ENCODE measurements at places on chromosomes 6 and 20.
A peak's percentile ranks its signal among the peaks of the same experiment; 100 is the strongest.

DNA sequence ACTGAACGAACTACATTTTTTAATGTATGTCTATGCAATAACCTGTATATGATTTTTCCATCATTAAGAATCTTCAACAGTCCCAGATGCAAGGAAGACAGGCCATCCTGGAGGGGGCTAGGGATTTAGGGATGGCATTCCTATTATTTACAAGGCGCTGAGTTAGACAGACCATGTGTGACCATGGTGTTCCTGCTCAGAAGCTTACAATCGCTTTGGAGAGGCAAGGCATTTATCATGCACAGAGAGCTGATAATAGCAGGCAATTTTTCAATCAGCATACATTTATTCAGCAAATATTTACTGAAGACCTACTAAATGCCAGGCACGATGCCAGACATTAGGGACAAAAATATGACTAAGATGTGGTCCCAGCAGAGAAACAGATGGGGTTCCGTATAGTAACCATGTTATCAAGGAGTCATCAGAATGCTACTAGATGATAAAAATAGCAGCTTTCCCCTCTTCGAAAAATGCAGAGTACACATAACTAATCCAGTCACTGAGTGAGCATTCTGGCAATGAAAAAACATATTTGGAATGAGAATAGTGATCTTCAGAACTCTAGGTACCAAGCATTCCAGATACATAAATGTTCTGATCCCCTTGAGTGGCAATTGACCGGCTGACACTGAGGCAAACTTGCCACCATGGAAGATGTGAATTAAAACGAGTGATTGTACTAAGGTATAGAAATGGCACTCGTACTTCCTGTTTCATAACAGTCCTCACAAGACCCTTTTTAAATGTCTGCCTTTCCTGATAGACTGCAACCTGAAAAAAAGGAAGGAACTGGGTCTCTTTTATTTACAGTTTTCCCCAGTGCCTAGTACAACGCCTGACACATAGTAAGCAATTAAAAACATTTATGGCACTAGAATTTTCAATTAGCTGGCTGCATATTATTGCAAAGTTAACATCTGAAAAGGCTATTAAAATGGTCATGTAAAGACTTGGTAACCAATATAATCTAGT is 135.7 kb downstream of the ATXN1 start:
- DNase-seq, result no peak

- DNase-seq, result no peak
Measured at GRCh38 chr6:159203304-159204005, 34.3 kb downstream of the FNDC1 start.

DNA sequence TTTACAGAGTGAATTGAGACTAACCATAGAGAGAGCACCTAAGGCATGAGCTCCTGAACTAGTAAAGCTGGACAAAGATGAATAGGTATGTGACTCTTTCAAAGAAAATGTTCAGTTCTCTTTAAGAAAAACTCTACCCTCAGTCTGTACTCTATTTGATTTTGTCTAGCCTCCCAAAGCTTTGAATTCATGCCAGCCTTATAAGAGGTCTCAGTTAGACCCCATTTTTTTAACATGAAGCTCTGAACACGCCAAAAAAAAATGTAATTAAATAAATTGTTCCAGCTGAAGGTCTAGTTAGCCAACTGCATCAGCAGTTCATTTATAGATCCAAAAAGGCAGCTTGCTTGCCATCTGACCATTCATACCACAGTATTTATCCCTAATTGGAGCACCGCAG is 71.6 kb downstream of the COL9A1 start:
- no peak for DNase-seq

DNA sequence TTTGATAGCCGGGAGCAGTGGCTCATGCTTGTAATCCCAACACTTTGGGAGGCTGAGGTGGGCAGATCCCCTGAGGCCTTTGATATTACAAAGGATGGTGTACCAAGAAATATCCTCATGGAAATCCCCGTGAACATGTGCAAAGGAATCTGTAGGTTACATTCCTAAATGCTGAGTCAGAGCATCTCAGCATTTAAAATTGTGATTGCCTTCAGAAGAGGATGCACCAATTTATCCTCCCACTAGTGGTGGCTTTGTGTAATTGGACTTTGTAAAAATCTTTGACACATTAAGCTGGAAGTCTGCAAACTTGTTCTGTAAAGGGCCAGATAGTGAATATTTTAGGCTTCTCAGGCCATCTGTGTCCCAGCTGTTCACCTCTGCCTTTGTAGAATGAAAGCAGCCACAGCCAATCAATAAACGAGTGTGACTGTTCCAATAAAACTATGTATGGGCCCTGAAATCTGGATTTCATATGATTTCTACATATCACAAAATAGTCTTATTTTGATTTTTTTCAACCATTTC is 11.8 kb downstream of the TMEM14B start:
- no peak for DNase-seq

DNA sequence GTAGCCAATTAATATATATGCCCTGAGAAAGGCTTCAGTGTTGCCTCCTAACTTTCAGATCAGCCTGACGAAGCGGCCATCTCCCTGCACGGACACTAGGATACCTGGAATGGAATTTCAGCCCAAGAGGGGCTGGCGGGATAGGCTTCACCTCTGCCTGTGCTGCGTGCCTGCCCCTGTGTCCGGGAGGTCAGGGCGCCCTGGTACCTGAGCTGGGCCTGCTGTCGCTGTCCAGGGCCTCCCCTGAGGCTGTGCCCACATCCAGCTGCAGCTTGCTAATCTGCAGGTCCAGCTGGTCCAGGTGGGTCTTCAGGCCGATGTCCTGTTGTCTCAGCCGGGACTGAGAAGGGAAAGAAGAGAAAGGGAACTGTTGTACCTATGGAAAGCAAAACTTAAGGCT is 8.6 kb downstream of the DACT2 start:
- no peak for DNase-seq

DNA sequence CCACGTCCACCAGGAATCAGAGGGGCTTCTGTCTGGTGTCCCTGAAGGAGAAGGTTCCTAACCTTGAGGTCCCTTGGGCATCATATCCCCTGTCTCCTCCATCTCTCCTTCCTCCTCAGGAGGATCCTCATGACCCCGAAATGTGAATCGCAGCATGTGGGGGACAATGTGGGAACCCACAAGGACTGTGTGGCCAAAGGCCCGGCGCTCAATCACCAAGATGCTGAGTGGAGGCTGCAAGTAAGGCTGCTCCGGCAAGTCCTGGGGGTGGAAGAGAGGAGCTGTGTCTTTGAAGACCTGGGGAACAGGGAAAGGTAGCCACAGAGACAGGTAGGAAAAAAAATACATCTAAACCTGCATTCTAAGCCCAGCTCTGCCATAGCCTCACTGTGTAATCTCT is 36.4 kb upstream of the SPAG4 start:
- DNase-seq, result no peak

DNA sequence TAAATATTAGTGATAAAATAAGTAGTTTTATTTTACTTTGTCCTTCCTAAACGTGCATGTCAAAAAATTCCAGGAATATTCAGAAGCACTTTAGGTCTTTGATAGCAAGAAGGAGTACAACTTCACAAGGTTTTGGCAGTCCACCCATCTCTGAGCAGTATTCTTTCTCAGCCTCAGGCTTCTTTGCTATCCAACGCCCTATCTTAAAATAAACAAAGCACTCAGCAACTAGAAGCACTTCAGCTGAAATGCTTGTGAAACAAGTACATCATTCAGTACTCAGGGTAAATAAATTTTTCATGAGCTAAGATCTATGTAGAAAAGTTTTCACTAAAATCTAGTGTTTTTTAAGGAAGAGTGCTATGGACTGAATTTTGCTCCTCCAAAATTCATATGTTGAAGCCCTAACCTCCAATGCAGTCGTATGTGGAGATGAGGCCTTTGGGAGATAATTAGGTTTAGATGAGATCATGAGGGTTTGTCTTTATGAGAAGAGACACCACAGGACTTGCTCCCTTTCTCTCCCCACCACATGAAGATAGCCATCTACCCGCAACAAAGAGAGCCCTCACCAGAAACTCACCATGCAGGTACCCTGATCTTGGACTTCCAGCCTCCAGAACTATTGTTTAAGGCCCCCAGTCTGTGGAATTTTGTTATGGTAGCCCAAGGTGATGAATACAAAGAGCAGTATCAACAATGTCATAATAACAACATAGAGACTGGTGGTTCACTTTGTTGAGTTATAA is 539.1 kb downstream of the TFAP2A start:
- no peak for DNase-seq

DNA sequence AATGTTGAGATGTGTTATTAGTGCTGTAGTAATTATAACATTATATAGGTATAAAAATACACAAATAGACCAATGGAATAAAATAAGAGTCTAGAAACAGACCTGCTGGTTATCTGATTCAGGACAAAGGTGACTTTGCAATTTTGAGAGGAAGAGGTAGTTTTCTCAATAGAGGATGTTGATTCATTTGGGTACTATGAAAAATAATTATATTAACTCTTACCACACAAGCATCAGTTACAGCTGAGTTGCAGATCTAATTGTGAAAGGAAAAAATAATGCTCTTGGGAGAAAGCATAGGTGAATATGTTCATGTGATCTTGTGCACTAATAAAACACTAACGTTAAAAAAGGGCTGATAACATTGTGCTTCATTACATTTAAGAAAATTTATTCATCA is 103.0 kb downstream of the BCKDHB start:
- DNase-seq, result no peak

DNA sequence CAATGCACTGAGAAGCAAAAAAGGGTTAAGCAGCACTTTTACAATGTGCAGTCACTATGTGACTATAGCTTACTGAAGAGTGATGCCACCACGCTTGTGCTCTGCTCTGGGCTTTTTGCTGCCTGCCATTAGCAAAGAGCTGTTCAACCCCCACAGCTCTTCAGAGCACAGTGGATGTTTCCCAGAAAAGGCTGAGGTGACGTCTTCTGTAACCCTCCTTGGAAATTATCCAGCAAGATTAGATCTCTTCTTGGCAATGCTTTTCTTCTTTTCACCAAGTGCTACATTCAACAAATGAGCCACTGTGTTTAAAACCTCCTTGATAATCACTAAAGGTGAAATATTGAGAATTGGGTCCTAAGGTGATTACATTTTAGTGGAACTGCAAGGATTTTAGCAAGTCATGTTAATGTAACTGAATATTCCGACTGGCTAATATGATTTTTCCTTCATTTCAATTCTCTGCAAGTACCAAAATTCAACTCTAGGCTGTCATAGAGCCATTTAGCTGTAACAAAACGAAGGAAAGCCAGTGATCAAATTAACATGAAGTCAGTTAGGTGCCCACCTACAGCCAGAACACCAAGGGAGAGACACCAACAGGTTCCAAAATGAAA is 34.9 kb downstream of the ELOVL5 start:
- no peak for DNase-seq

GRCh38 chr20:54474866-54475265 is 527 bp upstream of the DOK5 start:
- DNase-seq, result no peak

DNA sequence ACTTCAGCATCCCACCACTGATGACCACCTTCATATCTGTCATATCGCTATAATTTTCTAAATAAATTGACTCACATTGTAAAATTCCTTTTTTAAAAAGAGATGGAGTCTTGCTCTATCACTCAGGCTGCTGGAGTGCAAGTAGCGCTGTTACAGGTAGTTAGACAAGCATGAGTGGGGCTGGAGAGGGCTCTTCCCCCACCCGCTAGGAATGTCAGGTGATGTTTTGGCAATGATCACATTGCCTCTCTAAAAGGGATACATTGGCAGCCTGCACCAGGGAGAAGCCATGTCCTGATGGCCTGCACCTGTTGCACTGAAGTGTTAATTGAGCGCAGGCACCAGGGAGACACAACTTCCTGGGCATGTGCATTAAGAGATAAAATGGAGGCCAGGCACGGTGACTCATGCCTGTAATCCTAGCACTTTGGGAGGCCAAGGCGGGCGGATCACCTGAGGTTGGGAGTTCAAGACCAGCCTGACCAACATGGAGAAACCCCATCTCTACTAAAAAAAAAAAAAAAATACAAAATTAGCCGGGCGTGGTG is 16.9 kb upstream of the SLC22A16 start:
- DNase-seq, result no peak

- peak; percentile 36 for DNase-seq
Measured at GRCh38 chr6:149450679-149451375, 34.0 kb downstream of the ZC3H12D start.

DNA sequence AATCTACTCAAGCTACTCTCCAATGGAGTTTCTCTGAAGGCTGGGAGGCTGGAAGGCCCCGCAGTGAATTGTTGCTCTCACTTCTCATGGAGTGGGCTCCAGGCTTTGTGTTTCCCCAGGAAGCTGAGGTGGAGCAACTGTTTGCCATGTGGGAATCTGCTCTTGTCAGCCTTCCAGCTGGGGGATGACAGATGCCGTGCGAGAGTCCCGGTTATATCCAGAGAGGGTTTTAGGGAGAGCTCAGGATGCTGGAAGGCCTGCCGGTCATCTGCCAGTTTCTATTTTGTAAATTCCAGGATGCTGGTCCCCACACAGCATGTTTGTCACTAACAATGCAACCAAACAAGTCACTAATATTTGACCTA is 98.2 kb upstream of the NAA20 start:
- DNase-seq, result no peak

GRCh38 chr6:24991810-24992467 is 56.2 kb upstream of the RIPOR2 start:
- DNase-seq, result peak; percentile 23

DNA sequence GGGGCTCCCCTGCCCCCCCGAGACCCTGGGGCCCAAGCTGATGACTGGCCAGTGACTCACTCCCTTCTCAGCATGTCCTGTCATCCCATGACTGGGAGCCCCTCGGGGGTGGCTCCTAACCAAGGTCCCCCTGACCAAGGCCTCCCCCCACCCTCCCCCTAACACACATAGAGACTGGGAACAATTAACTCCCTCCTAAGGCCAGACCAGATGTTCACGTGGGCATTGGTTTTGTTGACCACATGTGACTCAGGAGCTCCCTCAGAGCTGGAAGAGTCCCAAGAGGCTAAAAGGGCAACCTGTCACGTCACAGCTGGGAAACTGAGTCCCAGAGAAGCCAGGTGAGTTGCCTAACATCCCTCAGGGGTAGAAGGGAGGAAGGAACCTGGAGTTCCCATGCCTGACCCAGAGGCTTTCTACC is 10.6 kb upstream of the CCN5 start:
- DNase-seq, result no peak

- no peak for DNase-seq
Measured at GRCh38 chr6:166516251-166516884, 70.1 kb downstream of the RAMACL start.
